ENCODE measurements at places on chromosomes 2 and 18.

DNA sequence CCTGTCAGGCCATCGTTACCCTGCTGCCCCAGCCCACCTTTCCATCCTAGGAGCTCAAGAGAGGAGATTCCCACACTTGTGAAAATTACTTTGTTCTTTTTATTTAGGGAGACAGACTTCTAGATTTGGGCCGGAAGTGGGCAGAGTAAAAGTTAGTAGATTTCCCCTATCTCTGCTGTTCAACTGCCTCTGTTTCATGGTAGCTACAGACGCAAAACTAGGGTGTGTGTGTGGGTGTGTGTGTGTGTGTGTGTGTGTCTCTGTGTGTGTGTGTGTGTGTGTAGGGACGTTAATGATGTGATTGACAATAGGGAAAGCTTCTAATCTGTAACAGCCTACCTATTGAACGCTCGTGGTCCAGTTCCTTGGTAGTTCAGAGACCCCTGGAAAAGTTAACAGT lies 438 bp downstream of the PSMA8 start:
- no peak for DNase-seq

DNA sequence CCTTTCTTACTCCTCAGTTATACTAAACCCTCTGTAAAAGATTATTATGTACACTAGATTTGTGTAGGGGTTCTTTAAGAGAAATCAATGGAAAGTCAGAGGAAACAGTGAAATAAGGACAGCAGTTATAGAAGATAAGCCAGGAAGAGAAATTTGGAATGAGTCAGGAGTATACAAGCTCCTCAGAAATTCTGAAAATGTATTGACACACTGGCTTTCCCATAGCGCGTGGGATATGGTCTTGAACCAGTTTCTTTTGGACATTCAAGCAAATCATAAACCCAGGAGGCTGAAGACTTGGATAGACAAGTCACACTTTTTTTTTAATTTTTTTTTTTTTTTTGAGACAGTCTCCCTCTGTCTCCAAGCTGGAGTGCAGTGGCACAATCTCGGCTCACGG lies 316.1 kb upstream of the MMADHC start:
- DNase-seq = no peak

DNA sequence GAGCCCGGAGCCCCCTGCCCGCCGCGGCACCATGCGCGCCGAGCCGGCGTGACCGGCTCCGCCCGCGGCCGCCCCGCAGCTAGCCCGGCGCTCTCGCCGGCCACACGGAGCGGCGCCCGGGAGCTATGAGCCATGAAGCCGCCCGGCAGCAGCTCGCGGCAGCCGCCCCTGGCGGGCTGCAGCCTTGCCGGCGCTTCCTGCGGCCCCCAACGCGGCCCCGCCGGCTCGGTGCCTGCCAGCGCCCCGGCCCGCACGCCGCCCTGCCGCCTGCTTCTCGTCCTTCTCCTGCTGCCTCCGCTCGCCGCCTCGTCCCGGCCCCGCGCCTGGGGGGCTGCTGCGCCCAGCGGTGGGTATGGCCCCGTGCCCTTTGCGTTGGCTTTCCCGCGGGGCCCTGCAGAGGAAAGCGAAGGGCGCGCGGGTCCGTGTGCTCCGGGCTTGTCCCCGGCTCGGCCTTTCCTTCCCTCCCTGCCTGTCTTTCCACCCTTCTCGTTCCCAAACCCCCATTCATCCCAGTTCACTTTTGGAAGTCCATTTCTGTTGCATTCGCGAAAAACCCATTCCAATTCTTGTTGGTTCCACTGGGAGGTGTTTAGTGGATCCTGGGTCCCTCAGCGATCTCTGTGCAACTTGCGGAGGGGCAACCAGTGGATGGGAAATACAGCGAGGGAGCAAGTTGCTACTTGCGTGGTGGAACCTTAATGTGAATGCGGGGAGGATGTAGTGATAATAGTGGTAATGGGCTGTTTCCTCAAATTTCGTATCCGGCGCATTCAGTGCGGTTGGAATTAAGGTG lies 599 bp downstream of the ADAM23 start:
- no peak for DNase-seq

GRCh38 chr18:74976331-74976909 lies 232.5 kb downstream of the PTGR3 start:
- DNase-seq = no peak

DNA sequence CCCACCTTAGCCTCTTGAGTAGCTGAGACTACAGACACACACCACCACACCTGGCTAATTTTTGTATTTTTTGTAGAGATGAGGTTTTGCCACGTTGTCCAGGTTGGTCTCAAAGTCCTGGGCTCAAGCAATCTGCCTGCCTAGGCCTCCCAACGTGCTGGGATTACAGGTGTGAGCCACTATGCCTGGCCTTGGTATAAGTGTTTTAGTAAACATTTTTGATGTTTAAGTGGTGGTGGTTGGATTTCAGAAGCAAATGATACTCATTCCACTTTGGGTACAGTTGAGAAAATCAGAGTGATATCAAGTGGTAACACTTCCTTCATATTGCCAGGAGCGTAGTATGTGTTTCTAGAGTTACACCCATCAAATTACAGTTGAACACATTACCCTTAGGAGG lies 25.4 kb downstream of the ACADL start:
- no peak for DNase-seq

- DNase-seq = no peak
These were observed 527.2 kb upstream of the SOX11 start for GRCh38 chr2:5164776-5165525.

GRCh38 chr2:177172034-177172880 lies 40.3 kb upstream of the HNRNPA3 start:
- DNase-seq = no peak

DNA sequence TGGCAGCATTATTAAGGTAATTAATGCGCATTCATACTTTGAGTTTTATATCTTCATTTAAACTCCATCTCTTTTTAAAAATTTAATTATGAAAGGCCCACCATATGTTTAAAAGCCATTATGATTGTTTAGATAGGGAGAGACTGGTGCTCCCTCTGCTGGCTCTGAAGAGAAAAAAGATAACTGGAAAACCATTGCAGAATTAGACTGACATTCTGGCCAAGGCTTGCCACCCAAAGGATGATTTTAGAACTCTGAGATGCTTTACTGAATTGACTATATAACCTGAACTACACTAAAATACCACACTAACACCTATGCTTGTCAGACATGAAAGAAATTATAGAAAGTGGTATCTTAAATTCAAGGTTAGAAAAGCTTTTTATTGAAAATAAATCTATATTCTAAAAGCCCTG lies 127.6 kb upstream of the SPOPL start:
- DNase-seq = no peak

All from central memory CD8-positive, alpha-beta T cell (primary cell).